GM04503 (cell line): ENCODE measurements at places on chromosomes 4 and X.

GRCh38 chrX:115547448-115547847, 13.5 kb upstream of the PLS3 start:
- DNase-seq: no peak

DNA sequence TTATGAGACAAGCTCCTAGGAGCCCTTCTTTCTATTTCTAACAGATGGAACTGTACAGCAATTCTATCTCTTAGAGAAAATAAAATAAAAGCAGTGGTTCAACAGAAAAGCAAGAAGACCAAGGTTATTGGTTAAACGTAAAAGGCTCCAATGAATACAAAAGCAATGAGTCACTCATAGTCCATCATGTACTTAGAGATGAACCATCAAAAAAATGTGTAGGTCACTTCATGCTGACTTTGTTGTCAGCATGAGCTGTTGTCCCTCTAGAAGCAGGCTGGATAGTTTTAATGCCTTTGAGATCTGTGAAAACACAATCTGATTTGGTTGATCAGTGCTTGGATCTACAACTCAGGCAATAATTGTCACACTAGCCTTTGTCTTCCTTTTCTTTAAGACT, 378.6 kb upstream of the ANXA10 start:
- no peak for DNase-seq

DNA sequence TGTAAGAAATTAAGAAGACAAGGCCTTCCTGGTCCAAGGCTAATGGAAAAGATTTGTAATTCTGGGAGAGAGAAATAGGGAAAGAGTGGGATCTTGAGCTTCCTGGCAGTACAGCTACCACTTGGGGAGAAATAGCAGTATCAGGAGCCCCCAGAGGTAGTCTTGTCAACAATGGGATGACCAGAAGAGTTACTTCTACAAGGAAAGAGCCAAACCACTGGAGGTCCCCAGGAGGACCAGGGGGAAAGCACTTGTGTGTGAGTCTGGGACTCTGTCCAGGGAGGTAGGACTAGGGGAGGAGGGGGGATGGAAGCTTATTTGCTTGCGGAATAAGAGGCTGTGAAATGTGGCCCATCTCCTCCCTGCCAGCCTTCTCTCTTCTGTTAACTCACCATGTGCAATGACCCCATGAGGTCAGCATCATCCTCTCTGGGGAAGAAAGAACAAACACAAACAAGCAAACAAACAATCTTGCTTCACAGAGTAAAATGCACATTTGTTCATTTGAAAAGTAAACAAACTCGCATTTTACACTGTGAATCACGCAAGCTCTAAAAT, 160.1 kb downstream of the STK32B start:
- DNase-seq: no peak

DNA sequence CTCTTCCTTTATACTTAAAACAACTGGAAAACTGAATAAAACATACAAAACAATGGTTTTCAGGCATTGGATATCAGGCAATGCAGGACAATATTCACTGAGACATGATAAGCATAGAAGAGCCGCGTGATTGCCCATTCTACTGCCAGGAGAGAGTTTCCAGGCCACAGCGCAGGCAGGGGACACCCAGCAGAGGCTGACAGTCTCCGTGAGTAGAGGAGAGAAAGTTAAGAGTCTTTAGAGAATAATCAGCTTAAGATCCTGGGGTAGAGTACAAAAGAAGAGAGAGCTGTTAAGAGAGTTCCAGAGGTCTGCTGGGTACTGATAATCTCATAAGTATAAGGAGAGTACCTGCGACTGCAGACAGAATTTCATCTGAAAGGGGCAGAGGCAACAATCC, 18.4 kb upstream of the FRAS1 start:
- no peak for DNase-seq

- DNase-seq: peak; percentile 65
Observed at GRCh38 chr4:145736241-145736831, 56.4 kb downstream of the C4orf51 start.

GRCh38 chr4:78513411-78513975, 38.1 kb upstream of the ANXA3 start:
- no peak for DNase-seq

GRCh38 chr4:1928356-1929239, 57.4 kb downstream of the NSD2 start:
- no peak for DNase-seq

DNA sequence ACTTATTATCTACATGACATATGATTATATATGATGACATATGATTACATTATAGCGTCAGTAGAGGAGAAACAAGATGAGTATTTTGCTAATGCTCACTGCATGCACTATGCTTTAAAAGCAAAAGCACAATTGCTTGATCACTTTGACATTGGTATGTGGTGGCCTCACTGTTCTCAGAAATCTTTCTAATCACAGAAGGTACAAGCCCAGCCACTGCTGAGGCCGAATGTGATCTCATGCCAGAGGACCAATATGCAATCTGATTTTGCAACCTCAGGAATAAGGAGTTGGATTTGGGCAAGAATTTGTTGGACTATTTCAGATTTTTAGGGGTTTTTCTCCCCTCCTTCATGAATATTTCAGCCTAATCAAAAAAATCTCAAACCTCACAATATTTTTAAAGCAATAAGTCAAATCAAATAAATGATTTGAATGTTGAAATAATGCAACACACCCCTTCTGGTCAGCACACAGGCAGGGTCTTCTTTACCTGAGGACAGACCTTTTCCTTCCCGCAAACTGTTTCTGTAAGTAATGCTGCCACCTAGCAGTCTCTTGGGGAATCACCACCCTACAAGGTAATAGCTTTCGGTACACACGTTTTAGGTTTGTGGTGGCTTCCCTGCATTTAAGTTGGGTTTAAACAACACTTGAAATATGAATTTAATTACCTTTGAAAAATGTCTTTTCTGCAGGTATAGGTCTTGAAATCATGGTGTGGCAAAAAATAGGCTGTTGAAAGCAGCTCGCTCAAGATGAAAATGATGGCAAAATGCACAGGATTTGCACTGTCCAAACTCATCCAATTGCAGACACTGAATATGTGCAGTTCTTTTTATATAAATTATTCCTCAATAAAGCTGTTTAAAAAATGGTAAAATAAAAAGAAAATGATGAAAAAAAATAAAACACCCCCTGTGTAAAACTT, 4.8 kb upstream of the CXCL13 start:
- DNase-seq: no peak

GRCh38 chr4:150572704-150573504, 9.0 kb upstream of the MAB21L2 start:
- no peak for DNase-seq

GRCh38 chrX:38561126-38561868, at the start of gene TSPAN7:
Gene TSPAN7, plus strand, starts transcription at chrX:38561542. Its CDS starts 5 bp downstream, at chrX:38561547.
- DNase-seq: no peak

GRCh38 chr4:150782921-150783320, 201.0 kb downstream of the MAB21L2 start:
- DNase-seq: no peak

DNA sequence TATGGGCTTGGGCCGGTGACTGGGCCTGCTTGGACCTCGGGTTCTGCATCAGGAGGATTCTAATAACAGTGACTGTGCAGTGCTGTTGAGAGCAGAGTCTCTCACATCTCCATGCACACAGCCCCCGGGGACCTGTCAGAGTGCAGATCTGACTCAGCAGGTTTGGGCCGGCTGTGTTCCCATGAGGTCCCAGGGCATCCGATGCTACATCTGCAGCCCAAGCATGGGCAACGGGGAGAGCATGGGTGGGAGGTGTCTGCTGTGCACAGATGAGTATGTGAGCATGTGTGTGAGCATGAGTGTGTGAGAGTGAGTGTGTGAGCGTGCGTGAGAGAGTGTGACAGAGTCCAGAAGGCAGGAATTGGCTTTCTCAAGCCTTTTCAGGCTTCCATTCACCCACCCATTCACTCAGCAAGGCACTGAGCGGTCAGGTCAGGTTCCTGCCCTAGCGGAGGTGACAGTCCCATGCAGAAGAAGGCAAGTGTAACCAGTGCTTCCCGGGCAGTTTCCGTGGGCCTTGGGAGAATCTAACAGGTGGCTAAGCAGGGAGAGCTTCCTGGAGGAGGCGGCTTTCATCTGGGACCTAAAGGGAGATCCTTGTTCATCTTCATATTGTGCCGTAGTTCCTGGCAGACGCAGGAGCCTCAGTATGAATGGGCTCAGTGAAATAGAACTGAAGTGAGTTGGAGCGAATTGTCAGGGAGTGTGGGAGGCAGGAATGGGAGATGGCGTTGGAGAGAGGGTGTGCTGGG, 62.6 kb downstream of the SORCS2 start:
- no peak for DNase-seq

DNA sequence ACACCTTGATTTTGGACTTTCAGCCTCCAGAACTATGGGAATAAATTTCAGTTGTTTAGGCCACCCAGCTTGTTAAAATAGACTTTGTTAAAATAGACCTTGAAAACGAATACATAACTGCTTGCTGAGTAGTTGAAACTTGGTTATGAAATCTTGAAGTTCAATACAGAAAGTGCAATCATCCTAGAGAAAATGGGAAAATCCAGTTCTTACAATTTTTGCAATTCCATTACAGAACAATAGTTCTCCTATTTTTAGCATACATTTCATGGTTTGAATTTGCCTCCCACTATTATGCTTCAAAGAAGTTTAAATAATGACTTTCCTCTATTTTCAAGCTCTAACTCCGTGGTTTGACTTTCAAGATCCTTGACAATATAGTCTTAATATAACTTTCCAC, 10.5 kb downstream of the TLR1 start:
- DNase-seq: no peak

DNA sequence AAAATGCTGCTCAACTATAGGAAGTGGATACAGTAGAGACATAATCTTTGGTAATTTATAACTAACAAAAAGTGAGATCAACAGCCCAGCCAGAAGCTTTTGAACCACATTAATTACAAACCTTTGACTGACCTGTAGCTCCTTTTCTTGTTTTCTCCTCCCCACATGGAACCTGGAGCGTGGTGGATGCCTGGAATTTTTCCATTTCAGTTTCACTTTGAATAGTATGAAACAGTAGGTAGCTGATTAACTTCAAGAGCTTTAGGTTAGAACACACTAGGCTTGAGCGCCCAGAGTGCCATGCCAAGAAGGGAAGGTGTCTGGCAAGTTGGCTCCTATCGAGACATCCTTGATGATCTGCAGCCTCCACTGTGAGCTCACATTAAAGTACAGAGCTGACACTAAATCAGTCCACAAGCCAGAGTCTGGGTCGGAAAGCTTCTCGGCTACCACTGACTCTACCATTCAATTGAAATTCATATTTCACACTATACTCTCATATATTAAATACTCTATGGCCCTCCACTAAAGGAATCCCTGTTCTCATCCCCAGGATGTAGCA, 143.4 kb downstream of the GLRA2 start:
- no peak for DNase-seq

GRCh38 chrX:124028182-124028581, 66.7 kb downstream of the STAG2 start:
- DNase-seq: no peak

- no peak for DNase-seq
Observed at GRCh38 chr4:185623444-185624258, 88.3 kb upstream of the PDLIM3 start.

DNA sequence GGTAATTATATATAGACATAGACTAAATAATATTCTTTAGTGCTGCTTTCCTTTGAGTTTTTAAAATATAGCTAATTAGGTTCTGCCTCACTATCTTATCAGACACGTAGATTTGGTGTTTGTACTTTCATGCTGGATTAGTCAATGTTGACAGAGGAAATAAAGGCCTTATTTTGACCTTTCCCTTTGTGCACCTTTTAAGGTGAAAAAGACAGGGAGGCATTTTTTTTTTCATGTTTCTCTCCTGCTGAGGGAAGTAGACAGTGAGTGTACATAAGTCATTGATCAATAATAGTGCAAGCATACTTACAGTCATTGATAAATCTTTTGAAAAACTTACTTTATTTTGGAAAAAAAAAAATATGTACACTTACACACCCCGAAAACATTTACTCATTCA, 467.8 kb downstream of the GRXCR1 start:
- no peak for DNase-seq

GRCh38 chr4:100517864-100518341, at the start of gene EMCN:
Gene EMCN, minus strand, starts transcription at chr4:100518022. Its CDS starts 108 bp downstream, at chr4:100517914.
- DNase-seq: no peak

DNA sequence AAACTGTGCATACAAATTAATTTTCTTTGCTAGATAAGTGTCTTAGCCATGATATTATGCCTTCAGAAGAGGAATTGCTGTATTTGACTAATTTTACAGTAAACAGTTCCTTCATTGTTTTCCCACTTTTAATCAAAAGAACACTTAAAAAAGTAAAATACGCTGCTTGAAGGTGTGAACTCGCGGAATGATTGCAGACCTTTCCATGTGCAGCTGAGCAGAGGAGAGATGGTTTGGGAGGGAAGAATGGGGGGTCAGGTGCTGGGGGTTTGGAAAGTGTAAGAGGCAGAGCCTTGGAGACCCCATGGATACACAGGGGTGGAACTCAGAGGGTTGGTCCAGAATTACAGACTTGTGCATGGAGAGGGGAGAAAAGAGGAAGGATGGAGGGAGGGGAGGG, 15.3 kb downstream of the CYTL1 start:
- DNase-seq: no peak
